Activated CD8-positive, alpha-beta memory T cell treated with anti-CD3 and anti-CD28 coated beads, Interleukin-2, amount 10 ng/mL, durations not matched to agents 7 days and 5 days (primary cell): ENCODE measurements at places on chromosomes 13 and 19. TPM values are rescaled to one million over a fixed set of nuclear protein-coding genes. Genes with fewer than 3 reads are reported as not detected.

- no peak for DNase-seq
Observed at GRCh38 chr13:107234319-107235073, 666.6 kb upstream of the ARGLU1 start.

DNA sequence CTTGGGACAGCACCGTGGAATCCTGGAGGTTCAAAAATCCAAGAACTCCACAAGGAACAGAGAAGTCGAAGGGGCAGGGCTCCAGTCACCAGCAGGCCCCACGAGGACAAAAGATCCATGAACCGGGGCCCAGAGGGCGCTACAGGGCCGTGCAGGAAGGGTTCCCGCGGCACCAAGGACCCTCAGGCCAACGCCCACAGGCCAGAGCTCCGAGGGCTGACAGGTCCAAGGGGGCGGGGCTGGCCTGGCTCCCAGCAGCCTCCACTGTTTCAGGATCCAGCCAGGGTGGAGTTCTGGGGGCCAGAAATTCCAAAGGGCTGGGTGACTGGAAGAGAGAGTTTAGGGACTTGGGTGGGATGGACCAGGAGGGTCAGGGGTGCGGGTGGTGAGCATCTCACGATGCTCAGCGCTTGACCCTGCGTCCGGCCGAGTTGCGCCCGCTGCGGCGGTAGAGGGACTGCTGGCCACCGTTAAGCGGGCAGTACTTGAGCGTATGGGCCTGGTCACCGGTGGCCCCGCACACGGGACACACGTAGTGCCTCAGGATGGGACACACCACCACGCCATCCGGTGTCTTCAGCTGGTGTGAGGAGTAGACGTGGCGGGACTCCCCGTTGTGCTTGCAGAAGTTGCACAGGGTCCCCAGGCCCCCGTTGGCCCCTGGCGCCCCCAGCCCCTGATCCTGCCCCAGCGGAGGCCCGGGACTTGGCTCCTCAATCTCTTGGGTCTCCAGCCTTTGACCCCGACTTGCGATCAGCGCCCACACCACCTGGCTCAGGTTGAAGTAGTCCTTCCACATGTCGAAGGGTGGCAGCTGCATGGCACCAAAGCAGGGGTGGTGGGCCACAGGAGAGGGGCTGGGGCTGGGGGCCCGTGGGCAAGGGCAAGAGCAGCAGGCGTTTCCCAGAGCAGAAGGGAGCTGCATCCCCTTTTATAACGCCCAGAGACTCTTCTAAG, at the start of gene NANOS2:
Gene NANOS2, minus strand, starts transcription at position 905 of the 957 bp plus-strand sequence. Its CDS starts 85 bp downstream, at position 820.
- peak; percentile 59 for DNase-seq

DNA sequence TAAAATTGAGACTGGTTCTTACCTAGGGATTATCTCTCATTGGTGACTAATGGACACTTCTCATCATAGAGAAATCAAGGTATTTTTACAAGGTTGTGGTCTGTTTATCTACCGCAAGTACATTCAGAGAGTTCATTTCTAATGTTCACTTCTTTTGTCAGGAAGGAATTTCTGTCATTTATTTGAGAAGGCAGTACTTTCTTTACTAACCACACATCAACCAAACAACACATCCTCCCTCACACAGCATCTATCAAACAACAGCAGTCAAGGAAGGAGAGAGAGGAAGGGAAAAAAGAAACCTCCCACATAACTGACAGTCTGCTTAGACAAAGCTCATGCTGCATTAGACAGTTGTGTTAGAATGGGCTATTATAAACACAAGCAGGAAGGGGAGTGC, 182.3 kb upstream of the KLF12 start:
- DNase-seq: no peak

- DNase-seq: no peak
Observed at GRCh38 chr13:58080806-58081205, 449.3 kb downstream of the PCDH17 start.

GRCh38 chr13:24887759-24888158, 123.8 kb downstream of the RNF17 start:
- no peak for DNase-seq

DNA sequence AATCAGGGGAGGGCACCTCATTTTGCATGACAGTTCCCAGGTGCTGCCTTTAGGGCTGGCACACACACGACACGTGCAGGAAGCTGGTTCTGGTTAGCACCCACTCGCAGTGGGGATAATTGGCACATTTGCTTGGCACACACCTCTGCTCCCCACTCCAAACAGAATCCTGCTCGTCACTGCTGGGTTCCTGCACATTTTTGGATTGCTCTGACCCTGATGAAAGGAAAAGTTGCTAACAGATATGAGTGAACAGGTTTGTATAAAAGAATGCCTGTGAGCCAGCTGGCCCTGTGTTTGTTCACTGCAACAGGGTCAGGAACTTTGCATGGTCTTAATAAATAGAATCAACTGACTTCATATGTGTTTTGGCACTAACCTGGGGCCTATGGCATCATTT, 1500.4 kb downstream of the EFNB2 start:
- no peak for DNase-seq

GRCh38 chr19:19847781-19848180, 17.9 kb upstream of the ZNF253 start:
- DNase-seq: no peak

- DNase-seq: peak; percentile 54
Observed at GRCh38 chr13:99178636-99179035, 22.0 kb upstream of the UBAC2 start.

The TRIP10 gene
- total RNA-seq: 22.2 TPM

The LGALS14 gene
- 0.37 TPM for total RNA-seq

The FFAR1 gene
- not detected for total RNA-seq

DNA sequence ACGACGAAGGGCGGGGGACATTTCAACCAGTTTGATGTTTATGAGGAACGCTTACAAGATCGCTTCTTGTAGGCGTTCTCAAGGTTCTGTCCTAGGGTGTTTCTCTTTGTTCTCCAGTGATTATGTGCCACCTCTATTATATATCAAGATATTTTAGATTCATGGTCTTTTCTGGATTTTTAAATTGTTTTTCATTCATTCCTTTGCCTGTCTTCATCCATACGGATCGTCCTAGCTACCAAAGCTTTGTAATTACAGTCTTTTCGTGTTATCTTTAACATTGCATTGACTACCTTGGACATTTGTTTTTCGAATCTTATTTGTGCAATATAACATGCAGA, 342 bp upstream of the EID2 start:
- no peak for DNase-seq

GRCh38 chr13:88701551-88701950, 1030.4 kb downstream of the SLITRK5 start:
- DNase-seq: no peak
